ENCODE measurements at places on chromosomes 7 and 10. TPM values are rescaled to one million over a fixed set of nuclear protein-coding genes. Genes with fewer than 3 reads are reported as not detected.

DNA sequence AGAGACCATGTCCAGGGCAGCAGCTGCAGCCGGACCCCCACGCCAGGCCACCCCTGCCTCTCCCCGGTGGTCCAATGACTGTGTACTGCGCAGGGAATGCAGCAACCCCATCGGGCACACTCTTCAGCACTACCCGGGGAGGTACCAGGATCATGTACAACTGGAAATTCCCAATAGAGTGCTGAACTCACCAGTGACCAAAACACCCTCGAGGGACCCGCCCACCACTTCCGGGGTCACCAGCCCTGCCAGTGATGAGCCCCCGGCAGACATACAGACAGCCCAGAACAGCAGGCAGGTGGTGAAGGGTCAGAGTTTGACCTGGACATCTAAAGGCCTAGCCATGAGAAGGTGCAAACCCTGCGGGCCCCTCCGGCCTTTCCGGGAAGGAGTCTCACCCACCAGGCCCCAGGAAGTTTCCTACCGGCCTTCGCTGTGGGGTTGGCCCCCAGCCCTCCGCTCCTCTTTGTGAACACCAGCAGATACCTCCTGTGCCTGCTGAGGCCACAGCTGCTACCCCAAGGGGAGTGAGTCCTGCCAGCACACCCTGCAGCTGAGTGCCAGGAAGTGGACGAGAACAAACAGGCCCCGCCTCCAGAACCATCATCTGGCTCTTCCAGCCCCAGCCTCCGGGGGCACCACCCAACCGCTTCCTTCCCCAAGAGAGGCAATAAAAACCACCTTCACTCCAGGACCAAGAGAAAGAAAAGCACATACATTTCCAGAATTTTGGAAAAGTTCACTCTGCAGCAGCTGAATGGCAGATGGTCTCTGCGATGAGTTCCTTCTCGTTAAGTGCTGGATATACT, 5.0 kb upstream of the ANKRD61 start:
- DNase-seq: peak; percentile 26

The WEE2 gene
- not detected for total RNA-seq

GRCh38 chr10:7206412-7207100, 204.3 kb downstream of the SFMBT2 start:
- no peak for DNase-seq

The FAM200A gene
- total RNA-seq: 10.2 TPM

DNA sequence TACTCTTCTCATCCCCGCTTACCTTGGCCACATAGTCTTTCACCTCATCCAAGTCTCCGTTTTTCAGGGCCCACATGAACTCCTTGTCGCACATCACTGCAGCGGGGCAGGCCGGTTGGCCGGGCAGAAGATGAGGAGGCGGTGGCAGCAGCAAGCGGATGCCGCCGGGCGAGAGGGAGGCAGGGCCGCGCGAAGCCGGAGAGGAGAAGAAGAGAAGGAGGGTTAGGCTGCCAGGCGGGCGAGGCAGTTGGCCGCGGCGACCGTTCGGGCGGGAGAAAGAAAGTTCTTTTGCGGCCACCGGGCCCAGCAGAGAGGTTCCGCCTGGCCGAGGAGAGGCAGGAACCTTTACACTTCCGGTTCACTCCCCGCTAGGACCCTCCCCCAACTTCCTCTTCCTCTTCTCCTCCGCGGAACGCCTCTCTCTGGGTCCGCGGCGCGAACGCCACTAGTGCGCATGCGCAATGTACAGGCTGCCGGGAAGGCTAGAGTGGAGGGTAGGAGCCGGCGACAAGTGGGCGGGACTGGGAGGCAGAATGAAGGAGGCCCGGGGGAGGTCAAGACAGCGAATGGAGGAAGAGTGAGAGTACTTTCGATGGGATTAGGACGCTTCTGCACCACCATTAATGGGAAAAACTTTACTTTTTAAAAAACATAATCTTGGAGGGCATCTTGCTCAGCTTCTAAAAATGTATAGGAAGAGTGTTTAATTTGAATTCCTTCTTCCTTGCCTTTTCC, at the start of gene MTPN:
Gene MTPN, minus strand, starts transcription at position 353 of the 735 bp plus-strand sequence. Its CDS starts 259 bp downstream, at position 94.
- DNase-seq: peak; percentile 98

The VPS37D gene
- total RNA-seq: 5.9 TPM

- DNase-seq: no peak
Measured at GRCh38 chr10:47058032-47058702, 146.9 kb downstream of the PTPN20 start.

DNA sequence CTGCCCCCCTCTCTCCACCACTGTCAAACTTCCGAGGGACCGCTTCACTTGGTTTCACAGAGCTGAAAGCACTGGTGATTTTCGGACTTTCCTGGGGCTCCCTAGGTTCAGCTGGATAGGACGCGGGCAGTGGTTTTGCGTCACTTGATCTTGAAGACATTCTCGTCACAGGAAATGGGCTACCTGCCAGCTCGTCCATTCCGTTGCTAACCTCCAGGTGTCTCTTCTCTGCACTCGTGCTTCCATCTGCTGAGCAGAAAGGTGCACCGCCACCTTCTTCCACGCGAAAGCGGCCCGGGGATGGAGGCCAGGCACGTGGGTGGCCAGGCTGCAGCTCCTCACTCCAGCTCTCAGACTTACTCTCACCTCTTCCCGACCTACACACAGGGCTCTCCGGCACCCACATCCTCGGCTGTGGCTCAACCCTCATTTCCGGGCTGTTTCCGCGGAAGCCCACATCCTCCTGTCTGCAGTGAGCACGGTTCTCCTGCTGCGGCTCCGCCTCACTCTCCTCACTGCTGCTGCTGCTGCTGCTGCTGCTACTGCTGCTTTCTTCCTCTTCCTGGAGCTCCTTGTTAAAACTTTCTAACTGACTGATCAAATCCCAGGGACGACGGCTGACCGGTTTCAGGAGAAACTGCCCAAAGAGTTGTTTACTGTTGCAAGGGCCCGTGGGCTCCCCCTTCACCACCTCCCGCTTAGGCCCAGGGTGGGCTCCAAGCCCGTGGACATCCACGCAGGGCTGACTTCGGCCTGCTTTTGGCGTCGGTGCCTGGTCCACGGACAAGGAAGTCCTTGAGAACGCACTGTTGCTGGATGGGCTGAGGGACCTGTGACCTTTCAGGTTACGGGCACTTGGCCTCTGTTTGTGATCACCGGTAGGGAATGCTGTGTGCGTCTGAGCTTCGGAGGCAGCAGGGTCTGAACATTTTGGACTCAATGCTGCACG, 32.1 kb downstream of the JCAD start:
- DNase-seq: peak; percentile 68

- no peak for DNase-seq
Measured at GRCh38 chr10:43220657-43221418, 46.0 kb downstream of the RASGEF1A start.

DNA sequence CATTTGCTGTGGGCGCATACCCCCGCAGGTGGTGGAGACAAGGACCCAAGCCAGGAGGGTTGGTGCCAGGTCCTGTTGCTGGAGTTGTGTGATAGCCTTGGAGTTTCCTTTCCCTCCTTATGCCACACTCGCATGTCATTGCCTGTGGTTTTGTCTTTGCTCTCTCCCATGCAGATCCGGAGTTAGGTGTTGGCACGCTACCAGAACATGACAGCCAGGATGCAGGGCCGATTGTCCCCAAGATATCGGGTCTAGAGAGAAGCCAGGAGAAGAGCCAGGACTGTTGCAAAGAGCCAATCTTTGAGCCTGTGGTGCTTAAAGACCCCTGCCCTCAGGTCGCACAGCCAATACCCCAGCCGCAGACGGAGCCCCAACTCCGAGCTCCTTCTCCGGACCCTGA, 369.2 kb upstream of the GALNT17 start:
- DNase-seq: peak; percentile 68

The NOC3L gene
- 26.2 TPM for total RNA-seq

The CHCHD3 gene
- 59.4 TPM for total RNA-seq

GRCh38 chr10:329361-330099, 194.3 kb downstream of the ZMYND11 start:
- DNase-seq: peak; percentile 86

The HMX2 gene
- total RNA-seq: not detected

GRCh38 chr10:7421526-7421925, 10.7 kb upstream of the SFMBT2 start:
- no peak for DNase-seq

The DENND2A gene
- 13.1 TPM for total RNA-seq

- no peak for DNase-seq
Measured at GRCh38 chr7:133121175-133121844, 39.4 kb upstream of the CHCHD3 start.

DNA sequence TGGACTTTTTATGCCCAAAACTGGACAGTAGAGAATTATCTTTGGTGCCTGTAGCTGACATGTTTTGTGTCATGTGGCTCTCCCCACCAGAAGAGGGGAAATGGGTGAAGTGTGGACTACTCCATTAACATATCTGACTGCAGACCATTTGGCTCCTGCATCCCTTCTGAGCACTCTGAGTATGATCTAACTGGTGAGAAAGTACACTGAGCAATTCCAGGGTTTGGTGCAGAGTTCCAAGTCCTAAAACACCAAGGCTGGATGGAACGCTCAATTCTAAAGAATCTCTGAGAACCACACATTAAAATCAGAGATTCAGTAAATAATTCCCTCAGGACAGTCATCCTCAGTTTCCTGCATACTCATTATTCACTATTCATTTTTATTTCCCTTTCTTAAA, 22.8 kb upstream of the OSBPL3 start:
- no peak for DNase-seq

DNA sequence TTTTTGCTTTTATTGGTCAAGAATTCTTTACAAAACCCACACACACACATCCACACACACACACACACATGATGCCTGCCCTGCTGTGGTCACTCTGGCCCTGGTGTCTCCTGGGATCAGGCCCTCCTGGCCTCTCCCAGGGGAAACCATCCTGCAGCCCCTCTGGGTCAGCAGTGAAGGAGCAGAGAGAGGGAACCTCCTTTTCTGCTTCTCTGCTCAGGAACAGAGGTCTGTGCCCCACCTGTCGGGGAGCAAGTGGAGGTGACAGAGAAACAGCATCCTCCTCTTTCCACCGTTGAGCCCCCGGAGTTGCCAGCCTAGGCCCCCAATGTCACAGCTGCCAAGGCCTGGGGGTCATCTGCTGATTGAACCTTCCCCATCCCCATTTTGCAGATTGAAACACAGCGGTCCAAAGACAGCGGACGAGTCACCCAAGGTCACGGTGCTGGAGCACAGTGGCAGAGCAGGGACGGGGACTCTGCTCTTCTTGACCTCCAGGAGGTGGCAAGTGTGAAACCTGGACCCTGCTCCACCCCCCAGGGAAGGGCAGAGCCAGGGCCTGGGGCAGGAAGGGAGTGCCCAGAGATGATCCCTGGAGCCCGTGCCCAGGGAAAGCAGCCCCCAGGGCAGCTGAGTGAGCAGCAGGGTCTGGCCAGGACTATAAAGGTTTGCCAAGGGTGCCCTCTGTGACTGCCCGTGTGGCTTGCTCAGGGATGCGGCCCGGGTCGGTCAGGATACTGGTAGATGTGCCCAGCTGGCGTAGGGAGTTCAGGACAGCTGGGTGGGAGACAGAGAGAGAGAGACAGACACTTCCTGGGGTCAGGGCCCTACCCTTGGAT, 15.0 kb upstream of the TBL2 start:
- DNase-seq: no peak

The PHYHIPL gene
- under 0.01 TPM for total RNA-seq

DNA sequence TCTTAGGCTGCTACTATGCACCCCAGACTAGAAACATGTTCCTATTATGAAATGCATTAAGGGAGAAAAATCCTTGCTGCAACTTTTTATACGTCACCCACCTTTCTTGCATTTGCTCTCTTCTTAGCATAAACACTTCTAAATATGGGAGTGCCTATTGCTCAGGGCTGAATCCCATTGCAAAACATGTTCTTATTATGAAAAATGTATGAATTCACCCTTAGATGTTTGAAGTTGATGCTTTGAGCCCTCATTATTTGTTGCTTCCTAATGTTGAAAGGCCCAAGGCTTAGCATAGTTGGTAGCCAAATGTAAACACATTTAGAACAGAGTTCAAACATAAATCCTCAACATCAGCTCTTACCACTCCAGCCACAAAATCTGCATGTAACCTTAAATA, 52.8 kb downstream of the BMPER start:
- no peak for DNase-seq

DNA sequence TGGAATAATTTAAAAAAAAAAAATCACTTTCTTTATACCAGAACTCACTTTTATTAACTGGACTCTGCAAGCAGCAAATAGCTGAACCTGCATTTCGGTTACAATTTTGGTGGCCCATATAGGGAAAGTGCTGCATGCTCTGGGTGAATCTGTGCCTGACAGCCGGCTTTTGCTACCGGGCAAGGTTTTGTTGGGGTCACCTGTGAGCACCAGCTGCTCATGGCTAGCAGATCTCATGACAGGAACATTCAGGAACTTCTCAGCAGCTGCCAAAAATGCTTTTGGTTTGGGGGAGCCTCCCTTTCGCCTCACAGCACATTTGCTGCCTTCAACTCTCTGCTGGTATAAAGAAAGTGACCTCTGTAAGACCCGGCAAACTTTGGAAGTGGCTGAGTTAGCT, 13.2 kb upstream of the CREB3L2 start:
- DNase-seq: no peak

All from breast epithelium (tissue), 4 donors.